ENCODE measurements at places on chromosomes 1 and 21. TPM values are rescaled to one million over a fixed set of nuclear protein-coding genes. Genes with fewer than 3 reads are reported as not detected.

GRCh38 chr1:220811695-220812094, 25.0 kb downstream of the MTARC1 start:
- no peak for DNase-seq

DNA sequence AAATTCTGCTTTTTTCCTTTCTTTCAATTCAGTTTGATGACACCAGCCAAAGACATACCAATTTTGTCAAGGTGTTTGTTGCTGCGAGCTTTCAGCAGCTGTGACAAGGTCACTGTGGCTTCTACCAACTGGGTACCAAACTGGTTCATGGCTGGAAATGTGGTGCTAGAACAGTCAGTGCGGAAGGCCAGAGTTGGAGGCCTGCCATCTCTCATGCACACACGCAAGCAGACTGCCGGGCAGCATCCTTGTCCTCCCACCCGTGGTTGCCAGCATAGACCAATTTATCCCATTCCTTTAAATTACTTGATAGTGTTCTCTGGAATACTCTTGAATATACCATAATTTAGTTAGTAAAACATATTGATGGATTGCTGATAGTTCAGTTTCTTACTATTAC, 79.9 kb upstream of the GPR52 start:
- DNase-seq, result no peak

GRCh38 chr1:118984722-118985639, 3.2 kb downstream of the TBX15 start:
- no peak for DNase-seq

- DNase-seq, result no peak
Observed at GRCh38 chr1:35188578-35189392, 4.2 kb downstream of the SFPQ start.

DNA sequence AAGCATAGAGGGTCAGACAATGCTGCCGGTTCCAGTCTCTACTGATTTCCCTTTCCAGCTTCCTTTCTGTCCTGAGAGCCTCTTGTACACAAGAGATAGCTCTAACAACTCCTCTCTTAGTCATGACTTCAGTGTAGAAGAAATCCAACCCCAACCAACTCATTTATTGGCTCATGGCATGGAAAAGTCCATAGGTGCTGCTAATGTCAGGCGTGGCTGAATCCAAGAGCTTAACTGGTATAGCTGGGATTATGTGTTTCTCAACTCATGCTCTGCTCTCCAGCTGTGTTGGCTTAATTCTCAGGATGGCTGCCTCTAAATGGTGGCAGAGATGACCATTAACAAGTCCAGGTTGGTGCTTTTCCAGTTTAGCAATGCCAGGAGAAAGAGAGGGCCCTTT, 12.4 kb upstream of the THRAP3 start:
- DNase-seq, result no peak

DNA sequence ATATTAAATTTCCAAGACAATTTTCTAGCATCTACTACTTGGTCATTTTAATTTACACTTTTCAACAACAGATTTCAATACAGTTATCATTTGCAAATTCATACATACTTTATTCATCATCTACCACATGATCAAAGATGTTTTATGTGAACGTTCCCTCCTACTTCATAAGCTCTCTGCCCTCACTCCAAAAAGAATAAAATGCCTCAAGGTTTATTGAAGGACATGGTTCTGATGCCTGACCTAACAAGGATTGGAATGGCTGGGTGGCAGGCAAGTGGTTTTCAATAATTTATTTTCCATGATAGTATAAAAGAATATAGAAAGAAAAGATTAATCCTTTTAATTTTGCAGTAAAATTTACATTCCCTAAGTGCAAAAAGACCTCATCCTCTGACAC, 5.4 kb downstream of the CDKN2C start:
- no peak for DNase-seq

The KRTAP10-8 gene
- not detected for total RNA-seq

The ABCB10 gene
- total RNA-seq, result 11.9 TPM

Measured in H1 (cell line).